COR-L47 (cell line): ENCODE measurements at places on chromosomes 7 and 10.
A peak's percentile ranks its signal among the peaks of the same experiment; 100 is the strongest.

DNA sequence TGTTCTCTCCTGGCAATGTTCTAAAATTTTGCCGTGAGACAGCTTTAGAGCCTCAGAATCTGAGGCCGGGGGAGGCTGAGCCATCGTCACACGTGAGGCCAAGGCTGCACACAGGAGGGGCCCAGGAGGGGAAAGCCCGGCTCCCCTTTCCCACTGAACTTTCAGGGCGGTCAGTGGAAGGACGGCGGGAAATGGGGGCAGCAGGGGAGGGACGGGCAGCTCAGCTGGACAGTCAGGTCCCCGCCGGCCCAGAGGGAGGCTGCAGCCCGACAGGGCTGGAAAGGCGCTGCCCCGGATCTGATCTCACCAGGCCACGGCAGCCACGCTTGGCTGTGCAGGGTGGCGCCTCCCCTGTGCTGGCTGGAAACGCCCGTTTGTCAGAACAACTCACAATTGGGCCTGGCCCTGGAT, 43.3 kb upstream of the ADGRA1 start:
- DNase-seq: no peak

DNA sequence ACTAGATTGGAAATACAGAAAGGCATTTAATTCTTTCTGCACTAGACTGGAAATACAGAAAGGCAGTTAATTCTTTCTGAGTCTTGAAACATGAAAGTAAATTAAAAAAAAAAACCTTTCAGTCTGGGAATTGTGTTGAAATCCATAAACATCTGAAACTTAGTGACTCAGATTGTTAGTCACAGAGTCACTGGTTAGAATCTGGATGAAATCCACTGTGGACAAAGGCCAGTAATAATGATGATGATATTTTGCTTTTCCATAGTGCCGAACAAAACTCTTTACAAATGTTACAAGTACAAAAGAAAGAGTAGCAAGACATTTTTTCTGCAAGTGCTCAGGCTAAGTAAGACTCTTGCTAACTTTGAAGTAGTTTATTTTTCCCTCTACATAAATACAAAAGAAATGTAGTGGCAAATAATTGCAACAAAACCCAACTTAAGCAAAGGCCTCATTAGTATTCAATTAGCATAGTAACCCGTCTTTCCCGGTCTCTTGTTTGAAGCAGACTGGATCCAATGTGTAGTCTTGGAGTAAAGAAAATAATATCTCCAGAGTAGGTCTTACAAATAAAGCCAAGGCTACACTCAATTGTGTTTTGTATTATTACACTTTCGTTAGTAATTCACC, 5.8 kb upstream of the PRTFDC1 start:
- DNase-seq: no peak

- DNase-seq: no peak
These were observed 39.3 kb downstream of the CALD1 start for GRCh38 chr7:134818613-134819345.

DNA sequence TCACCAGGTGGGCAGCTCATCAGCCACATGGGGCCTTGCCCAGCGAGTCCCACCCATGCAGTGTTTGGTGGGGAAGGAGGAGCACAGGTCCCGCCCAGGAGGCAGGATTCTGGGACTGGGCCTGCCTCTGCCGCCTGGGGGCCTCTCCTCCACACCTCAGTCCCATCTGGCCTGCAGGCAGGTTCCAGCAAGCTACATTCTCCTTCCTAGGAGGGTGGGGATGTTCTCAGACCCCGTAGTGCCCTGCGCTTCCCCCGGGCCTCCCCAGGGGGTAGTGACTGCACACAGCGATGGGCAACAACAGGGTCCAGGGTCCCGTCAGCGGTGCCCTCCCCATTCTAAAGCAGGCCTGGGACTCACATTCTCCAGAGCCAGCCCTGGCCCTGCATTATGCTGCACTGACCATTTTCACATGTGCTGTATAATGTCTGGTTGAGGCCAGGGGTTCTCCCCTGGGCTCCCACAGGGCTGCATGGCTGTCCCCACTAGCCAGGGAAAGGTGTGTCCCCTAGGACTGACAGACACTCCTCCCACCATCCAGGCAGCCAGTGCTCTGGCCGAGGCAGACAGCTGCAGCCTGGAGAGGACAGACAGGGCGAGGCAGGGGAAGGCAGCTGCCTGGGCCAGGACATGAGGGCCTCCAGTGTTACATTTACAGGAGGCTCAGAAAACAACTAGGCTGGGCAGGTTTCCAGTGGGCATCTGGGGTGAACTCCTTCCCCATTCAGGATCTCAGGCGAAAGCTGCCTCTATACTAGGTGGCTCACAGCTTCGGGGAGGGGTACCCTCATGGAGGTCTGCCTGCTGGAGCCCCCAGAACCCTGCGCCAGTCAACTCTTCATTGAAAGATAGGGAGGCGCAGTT, 9.3 kb downstream of the RASGEF1A start:
- DNase-seq: no peak

DNA sequence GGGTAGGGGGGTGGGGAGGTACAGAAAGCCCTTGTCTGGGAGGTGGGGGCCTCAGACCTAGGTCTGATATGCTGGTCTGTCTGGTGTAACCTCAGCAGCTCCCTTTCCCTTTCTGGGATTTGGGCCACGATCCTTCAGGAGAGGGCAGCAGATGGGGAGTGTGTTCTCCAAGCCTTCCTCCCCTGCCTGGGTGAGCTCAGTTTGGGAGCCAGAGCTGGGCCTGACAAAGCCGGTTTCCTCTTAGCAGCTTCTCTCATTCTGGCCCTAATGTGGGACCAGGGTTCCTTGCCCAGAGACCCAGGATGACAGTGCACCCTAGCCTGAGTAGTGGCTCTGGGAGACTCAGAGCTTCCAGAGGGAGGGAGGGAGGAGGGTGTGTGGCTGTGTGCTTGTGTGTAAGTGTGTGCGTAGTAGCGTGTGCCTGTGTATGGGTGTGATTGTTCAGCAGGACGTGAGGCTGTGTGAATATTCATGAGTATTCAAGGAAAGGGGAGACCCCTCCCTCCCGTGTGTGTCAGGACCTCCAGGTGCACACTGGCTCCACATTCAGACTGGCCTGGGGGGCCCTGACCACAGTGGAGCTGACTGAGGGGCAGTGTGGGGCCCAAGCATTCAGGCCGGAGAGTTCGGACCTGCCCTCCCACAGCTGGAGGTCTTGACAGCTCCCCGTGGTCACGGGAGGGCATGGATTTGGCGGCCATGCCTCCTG, 96.5 kb downstream of the ZMIZ1 start:
- no peak for DNase-seq

GRCh38 chr10:130175074-130175473, 38.9 kb downstream of the GLRX3 start:
- DNase-seq: no peak

DNA sequence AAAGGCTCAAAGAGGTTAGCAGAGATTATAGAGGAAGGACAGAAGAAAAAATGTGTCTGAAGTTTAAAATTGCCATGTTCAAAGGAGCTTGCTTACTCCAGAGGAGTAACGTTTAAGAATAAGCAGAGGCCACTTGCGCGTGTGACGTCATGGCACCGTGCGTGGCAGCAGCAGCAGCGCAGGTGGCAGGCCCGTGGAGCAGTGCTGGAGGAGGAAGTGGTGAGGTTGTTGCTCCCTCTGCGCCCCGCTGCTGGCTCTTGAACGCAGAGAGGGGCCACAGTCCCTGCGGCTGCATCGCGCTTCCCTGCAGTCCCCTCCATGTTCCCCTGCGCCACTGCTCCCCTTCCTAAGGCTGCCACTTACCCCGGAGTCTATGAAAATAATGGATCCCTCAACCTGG, 37.5 kb downstream of the GDI2 start:
- DNase-seq: no peak

GRCh38 chr7:47836503-47837202, 111.6 kb downstream of the PKD1L1 start:
- no peak for DNase-seq

DNA sequence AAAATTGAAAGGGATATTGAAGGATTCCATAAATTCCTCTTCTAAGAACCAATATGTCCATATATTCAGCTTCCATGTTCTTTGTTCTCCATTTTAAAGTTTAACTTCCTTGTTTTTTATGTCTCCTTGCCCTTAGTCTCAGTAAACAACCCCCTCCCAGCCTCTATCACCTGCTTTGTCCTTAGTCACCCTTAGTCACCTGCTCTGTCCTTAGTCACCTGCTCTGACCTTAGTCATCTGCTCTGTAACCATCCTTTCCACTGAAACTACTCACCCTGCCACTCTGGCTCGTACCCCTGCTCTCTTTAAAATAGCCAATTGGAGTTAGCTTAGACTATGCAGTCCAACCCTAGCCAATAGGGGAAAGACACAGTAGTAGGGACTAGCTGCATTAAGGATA, 136.2 kb upstream of the TMEM106B start:
- no peak for DNase-seq

DNA sequence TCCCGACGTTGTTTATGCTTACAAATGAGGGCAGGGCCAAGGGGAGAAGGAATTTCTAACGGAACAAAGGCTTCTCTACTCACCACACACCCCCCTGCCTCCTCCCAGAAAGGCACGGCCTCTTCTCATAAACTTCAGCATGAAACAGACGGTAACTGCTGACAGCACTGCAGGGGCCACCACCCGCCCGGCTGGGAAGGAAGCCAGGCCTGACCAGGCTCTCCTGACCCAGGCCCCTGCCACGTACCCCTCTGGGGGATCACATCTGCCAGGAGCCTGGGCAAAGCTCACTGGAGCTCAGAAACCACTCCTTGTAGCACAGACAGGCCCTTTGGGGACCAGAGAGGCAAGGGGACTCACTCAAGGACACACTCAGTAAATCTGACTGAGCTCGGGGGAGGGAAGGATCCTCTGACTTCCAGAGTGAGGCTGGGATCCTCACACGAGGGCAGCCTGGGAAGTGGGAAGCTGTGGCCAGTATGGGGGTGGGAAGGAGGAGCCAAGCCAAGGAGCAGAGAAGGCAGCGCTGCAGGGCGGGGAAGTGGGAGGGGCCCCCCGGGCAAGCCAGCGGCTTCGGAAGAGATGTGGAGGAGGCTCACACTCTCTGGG, 46.1 kb downstream of the ZCCHC24 start:
- DNase-seq: no peak

- DNase-seq: no peak
These were observed 106.2 kb downstream of the SNX10 start for GRCh38 chr7:26397796-26398426.

GRCh38 chr10:13074563-13075451, 25.2 kb upstream of the OPTN start:
- DNase-seq: no peak

DNA sequence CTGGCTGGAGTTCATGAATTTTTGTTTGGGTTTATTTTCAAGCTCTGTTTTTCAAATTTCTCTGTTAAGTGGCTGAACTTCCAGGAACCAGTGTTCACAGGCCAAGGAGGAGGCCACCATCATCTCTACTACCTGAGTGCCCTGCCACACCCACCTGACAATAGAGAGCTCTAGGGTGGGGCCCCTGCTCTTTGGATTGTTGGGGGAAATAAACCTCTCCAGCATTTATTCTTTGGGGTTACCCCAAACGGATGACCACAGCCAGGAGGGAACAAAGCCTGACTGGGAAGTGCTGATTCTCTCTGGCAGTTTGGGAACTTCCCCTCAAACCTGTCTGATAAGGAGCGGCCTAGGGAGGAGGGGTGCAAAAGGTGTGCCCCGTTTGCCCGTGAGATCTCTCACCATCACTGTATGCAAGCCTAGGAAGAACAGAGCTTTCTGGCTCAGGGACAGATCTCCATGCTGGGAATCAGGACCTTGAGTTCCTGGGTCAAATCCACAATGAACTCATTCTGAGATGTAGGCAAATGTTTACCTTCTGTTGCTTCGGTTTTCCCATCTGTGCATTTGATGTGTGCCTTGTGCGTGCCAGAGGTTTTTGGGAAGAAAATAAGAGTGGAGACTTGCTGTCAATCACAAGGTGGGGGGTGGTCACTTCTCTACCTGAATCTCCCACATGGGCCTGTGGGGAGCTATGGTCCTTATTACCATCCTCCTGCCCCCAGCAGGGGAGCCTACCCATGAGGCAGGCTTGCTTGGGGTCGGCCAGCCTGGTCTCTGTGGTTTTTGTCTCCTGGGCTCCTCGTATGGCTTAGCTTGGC, 27.7 kb upstream of the PDCD4 start:
- DNase-seq: no peak

- DNase-seq: no peak
These were observed 18.8 kb downstream of the CDC123 start for GRCh38 chr10:12214763-12215218.

DNA sequence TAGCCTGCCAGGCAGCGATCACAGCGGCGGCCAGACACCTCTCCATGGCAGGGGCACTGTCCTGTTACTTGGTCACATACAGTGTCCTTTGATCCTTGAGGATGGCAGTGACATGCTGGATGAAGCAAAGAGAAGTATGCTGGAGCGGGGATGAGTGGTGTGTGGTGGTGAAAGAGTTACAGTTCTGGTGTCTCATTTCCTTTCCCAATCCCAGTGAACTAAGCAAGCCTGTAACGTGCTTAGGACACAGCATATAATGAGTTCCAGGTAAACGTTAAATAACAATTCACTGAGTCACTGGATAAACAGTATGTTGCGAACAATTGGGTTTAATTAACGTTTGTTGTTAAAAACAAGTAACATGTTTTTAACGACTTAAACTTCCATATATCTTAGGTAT, 63.5 kb upstream of the LAMB1 start:
- no peak for DNase-seq

DNA sequence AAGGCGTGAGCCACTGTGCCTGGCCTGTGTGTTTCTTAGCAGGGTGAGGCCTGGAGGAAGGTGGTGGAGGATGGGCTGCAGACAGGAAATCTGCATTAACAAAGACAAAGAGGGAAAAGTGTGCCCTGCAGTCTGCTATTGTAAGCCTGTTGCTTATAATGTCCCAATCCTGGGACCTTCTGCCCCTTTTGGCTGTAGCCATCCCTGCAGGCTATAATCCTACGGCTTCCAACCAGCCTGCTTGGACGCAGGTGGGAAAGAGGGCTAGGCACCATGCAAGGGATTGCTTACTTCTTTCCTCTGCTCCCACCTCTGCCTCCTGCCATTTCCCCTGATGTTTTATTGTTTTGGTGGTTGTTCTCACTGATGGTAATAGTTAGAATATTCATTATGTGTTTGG, 434.3 kb downstream of the PLXNA4 start:
- DNase-seq: no peak

DNA sequence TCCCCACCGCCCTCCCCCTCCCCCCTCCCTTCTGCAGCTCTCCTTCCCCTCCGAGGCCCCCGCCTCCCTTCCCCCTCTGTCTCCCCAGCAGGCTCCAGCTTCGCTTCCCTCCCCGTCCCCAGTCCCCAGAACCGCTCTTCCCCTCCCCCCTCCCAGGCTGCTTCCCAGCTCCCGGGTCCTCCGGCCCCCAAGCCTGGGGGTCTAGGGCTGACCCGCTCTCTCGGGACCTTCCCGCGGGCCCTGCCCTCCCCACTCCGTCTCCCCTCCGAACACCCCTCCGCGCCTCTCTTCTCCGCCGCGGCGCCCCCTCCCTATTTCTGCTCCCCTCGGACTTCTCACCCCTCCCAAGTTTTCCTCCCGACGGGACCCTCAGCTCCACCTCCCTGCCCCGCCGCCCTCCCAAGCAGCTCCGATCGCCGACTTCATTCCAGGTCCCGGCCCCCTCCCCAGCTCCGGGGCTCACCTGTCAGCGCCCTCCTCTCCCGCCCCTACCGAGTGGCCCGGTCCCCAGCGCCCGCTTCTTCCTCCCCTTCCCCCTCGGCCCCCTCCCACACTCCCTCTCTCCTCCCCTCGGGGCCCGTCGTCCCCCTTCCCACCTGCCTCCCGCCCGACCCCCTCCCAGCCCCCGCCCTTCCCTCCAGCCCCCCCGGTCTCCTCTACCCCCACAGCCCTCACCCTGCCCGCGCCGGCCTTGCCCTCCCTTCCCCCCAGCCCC, 990 bp downstream of the ZNF467 start:
- DNase-seq: peak; percentile 28
